ENCODE measurements at places on chromosomes 6 and 20.

GRCh38 chr6:155001482-155001881, 6.4 kb downstream of the TIAM2 start:
- no peak for DNase-seq

GRCh38 chr20:17334932-17335331, 108.1 kb downstream of the PCSK2 start:
- DNase-seq, result no peak

GRCh38 chr6:40672087-40672486, 84.9 kb upstream of the LRFN2 start:
- no peak for DNase-seq

GRCh38 chr20:46545077-46545826, 5.2 kb downstream of the OCSTAMP start:
- DNase-seq, result peak; percentile 85

DNA sequence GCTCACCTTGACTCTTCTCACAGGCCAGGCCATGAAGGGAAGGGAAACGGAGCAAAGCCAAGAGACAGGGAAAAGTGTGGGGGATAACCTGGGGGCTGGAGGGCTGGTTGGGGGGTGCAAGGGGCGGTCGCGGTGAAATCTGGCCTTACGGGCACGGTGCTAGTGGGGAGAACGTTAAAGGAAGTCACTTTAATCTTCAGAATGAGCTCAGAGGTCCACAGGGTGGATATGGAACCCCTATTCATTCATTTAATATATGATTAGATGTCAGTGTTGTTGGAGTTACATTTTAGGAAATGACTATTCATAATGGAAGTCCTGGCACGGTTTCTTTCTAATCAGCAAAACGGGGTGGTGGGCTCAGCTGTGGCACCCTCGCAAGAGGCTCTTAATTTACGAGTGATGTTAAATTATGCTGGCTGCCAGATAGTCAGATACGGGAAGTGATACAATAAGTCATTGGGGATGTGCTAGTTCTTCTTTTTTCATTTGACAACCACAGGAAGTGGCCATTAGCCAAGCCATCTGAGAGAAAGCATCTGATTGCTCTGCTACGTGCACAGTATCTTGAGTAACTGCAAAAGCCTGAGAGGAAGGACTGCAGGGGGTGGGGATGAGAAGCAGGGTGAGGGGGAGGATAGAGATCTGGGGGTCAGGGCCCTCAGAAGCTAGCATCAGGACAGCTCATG, 253.0 kb downstream of the QKI start:
- DNase-seq, result peak; percentile 90

GRCh38 chr6:127347178-127347577, 3.8 kb upstream of the ECHDC1 start:
- peak; percentile 25 for DNase-seq

- no peak for DNase-seq
Measured at GRCh38 chr20:61555566-61555965, 303.5 kb downstream of the CDH4 start.

- peak; percentile 50 for DNase-seq
Measured at GRCh38 chr6:16305246-16305725, 66.9 kb downstream of the GMPR start.

GRCh38 chr20:19973961-19974629, 43.1 kb upstream of the NAA20 start:
- peak; percentile 66 for DNase-seq

GRCh38 chr20:56469077-56469449, 636 bp downstream of the RTF2 start:
- DNase-seq, result peak; percentile 29

GRCh38 chr6:125789576-125790357, 993 bp upstream of the NCOA7 start:
- DNase-seq, result peak; percentile 95

- DNase-seq, result no peak
Measured at GRCh38 chr20:33672426-33673113, 1.7 kb downstream of the NECAB3 start.

GRCh38 chr6:52603000-52603795, 26.3 kb upstream of the TRAM2 start:
- DNase-seq, result peak; percentile 22

DNA sequence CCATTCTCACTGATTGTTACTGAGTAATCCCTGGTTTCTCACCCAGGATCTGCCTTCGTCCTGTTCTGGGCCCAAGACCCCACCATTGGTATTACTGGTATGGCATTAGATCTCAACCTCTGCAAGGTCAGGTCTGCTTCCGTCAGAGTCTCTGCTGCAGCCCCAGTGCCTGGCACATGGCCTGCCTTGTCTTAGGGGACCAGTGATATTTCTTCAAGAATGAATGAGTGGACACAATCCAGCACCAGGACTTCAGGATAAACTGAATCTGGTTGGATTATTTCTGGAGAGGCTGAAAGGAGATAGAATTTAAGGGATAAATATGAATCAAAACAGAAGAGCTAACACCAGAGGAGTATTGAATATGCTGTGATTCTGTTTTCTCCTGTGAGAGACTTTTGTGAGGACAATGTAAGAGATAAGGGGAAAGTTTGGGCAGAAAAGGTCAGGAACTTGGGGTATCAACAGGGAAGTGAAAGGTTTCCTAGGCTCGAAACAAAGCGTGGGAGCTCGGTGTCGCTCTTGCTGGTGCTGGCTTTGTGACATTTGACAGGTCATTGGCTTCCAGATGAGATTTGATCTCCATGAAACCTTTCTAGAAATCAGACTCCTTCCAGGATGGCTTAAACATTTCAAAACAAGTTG, 53.9 kb downstream of the OSTM1 start:
- no peak for DNase-seq

DNA sequence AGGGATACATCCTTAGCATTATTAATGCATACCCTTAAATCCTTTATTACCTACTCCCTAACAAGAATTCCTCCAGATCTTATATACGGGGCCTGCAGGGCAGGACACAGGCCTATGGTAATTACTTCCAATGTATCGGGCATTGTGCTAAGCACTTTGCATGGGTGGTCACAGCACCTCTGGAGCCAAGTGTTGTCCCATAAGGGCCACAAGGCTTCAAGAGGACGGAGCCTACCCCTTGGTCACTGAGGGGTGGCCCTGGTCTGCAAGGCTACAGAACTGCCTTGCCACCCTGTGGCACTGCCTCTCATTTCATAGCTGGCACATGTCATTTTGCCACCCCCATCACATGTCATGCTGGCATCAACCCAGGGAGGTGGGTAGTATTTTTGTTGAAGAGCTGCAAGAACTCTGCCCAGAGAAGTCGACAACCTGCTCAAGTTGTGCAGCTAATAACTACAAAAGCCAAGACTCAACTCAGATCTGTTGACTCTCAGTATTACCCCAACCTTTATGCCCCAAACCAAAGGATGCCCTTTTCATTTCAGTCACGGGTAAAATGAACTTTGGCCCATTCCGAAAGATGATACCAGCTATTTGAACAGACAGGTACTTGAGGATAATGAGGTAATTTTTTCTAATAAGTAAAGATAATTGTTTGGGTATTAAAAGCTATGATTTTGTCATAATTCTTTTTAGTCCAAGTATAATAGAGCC, 144.1 kb upstream of the AKAP12 start:
- DNase-seq, result no peak

DNA sequence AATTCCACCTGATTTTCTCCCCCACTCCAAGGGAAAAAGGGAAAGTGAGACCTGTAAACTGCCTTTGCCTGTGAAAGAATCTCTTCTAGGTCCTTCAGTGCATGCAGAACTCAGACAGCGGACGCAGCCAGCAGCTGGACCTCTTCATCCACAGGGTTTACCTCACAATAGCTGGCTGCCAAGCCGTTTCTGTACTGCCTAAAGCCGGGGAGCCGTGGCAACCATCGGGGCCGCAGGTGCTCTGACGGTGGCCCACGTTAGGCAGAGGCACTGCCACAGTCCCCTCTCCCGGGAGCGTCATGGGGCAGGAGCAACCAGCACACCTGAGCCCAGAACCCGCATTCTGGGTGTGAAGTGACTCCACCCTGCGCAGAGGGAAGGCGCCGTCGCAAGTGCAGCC, 206.1 kb downstream of the TTLL2 start:
- no peak for DNase-seq

- DNase-seq, result peak; percentile 64
Measured at GRCh38 chr6:157615420-157615769, 207.7 kb upstream of the SNX9 start.

- peak; percentile 24 for DNase-seq
Measured at GRCh38 chr6:140857739-140858380, 1274.9 kb upstream of the GJE1 start.

GRCh38 chr20:63829603-63829944, 1.5 kb downstream of the ZBTB46 start:
- DNase-seq, result no peak

DNA sequence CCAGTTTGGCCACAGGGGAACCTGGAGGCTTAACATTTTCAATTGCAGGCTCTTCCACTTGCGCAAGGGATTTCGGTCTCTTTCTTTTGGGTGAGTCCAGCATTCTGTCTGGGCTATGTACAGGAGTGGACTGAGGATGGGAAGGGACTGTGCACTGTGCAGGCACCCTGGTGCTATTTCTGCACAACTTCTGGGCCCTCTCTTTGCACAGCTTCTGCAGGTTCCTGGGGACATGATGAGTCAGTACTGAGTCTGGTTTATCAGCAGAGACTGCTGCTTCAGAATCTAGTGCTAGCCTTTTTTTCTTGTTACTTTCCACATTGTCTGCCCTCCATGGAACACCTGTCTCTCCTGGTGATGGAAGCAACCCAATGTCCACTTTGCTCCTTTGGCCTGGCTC, 78.5 kb upstream of the ASF1A start:
- DNase-seq, result peak; percentile 12

- no peak for DNase-seq
Measured at GRCh38 chr6:143579703-143580102, 68.2 kb upstream of the FUCA2 start.

DNA sequence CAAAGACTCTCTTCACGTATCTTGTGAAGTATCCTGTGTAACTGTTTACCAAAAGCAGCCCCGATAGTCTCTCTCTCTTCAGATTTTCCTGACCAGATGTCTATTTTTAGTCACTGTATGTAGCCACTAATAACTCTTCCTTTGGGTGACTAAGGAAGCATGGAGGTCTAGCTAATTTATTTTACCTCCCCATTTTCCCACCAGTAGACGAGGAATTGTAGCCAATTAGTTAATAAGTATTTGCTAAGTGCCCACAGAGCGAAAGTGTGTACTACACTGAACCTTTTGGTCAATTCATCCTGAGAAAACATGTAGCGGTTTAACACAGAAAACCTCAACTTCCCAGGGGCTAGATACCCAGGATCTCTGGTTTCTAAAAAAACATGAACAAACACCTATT, 180.6 kb downstream of the TBX18 start:
- no peak for DNase-seq

- DNase-seq, result no peak
Measured at GRCh38 chr6:47718571-47718970, 20.2 kb downstream of the ADGRF4 start.

DNA sequence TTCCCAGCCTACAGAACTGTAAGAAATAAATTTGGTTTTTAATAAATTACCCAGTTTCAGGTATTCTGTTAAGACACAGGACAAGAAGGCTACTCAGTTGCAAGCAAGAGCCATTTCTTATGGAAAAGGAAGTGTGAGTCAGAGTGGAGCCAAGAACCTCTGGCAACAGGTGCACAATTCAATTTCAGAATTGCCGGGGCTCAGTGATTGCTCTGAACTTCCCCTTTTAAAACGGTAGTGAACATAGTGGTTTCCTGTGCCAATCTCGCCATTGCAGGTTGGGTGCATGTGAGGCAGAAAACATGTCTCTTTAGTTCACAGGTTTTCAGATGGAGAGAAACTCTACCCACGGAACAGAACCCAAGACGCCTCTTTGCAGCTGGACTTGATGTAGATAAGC, 16.4 kb downstream of the PIGT start:
- peak; percentile 84 for DNase-seq

DNA sequence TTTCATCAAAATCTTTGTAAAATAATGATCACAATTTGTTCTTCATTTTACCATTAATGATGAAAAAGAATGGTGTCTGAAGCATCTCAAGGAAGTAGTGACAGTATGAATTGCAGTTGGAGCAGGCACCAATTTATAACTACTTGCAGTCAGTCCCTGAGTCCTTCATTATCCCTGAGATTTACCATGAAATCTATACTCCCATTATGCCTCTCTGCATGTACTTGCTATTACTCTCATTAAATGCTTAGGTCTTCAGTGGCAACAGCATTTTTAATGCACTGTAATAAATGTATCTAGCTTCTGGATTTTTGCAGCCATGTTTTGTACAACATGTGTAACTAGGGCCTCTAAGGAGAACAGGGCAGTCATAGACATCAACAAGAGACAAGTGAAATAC, 708.8 kb downstream of the EYS start:
- no peak for DNase-seq

GRCh38 chr6:34949636-34950035, 60.6 kb downstream of the ANKS1A start:
- no peak for DNase-seq

DNA sequence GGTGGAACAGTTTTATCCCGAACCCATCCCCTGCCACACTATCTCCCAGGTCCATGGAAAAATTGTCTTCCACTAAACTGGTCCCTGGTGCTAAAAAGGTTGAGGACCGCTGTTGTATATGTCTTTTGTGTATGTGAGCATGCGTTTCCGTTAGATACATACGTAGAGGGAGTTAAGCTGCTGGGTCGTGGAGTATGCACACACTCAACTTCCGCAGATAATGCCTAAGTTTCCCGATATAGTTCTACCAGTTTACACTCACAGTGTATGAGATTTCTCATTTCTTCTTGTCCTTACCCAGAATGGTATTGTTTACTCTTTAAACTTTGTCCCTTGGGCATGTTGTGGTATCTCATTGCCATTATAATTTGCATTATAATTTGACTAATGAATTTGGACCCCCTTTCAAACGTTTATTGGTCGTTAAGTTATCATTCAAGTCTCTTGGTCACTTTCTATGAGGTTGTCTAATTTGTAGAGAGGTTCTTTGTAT, 50.5 kb upstream of the SCAF8 start:
- DNase-seq, result no peak

GRCh38 chr20:9867196-9867980, 28.5 kb upstream of the PAK5 start:
- no peak for DNase-seq

DNA sequence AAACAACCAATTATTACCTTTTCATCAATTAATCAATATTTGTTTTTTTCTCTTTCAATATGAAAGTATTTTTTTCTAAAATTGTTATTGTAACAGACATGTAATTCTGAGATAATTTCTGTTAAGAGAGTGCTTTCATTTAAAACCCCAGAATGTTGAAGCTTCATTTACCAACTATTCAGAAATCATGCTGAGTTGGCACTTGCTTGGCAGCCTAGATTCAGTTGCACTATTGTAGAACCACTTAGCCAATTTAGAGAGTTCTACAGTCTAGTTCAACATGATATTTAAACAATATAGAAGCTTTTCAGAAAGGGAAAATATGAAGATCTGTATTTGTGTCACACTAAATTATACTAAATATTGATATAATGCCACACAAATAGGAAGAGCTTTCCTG, 56.1 kb upstream of the NKAIN2 start:
- no peak for DNase-seq

DNA sequence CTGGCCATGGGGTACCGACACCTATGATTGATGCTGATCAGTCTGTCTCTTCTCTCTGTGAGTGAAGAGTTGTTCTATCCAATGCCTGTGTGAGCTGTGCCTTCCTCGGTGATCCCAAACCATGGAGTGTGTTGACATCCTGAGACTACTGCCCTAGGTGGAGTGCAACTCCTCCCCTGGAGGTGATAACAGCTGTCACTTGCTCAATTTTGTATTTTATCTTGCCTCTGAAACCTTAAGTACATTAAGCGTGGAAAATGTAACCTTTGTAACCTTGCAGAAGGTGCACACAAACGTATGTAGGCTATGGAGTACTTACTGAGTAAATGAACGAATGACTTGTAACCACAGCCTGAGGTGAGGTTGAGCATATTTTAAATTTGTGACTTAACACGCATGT, 256.2 kb downstream of the FNDC1 start:
- no peak for DNase-seq

- DNase-seq, result no peak
Measured at GRCh38 chr6:154594496-154595198, 84.2 kb upstream of the CNKSR3 start.
